Activated CD4-positive, CD25-positive, alpha-beta regulatory T cell treated with anti-CD3 and anti-CD28 coated beads, Interleukin-2, amount 50 U/mL, for 72 hours (primary cell): ENCODE measurements at places on chromosomes 6 and 20.

DNA sequence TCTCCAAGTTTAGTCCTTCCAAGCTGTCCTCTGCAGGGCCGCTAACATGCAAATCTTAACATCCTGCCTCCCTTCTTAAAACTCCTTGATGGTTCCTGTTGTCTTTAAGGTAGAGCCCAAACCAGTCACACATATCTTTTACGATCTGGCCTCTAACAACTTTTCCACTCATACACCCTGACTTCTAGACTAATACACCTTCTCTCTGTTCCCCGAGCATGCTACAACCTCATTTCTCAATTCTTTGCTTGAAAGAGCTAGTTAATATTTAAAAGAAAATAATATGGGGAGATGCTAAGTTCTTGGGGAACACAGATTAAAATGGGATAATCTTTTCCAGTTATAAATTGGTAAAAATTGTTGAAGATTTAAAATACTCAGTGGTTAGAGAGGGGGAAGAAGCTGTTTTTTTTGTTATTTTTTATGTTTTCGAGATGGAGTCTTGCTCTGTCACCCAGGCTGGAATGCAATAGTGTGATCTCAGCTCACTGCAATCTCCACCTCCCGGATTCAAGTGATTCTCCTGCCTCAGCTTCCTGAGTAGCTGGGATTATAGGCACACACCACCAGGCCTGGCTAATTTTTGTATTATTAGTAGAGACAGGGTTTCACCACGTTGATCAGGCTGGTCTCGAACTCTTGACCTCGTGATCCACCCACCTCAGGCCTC lies 250.7 kb downstream of the MAFB start:
- DNase-seq, result no peak

DNA sequence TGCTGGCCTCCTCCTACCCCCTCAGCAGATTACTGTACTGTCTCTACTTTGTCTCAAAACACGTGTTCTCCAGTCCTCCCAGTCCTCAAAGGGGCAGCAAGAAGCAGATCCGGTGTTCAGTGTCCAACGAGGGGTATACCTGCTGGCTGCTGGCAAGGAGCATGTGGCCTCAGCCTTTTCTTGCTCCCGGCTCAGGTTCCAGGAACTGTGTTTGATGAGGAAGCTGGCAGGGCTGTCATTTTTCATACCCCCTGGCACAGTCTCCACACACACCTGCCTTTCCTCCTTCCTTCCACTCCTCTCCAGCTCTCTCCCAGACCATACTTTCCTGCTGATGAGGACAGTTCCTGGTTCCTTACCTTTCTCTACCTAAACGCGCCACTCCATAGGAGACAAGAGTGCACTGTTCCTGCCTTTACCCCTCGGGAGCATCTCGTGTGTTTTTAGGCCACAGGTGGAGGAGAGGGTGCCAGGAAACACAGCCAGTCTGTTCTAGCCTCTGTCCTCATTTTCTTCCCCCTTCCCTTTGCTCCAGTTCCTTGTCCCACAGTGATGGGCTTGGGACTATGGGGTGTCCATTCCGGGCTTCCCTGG lies 77.2 kb downstream of the SSR1 start:
- DNase-seq, result no peak

GRCh38 chr20:45581702-45582101 lies 2.6 kb upstream of the WFDC8 start:
- no peak for DNase-seq

- no peak for DNase-seq
Observed at GRCh38 chr20:37726971-37727956, 33.4 kb downstream of the CTNNBL1 start.

GRCh38 chr20:36074983-36075382 lies 79.6 kb upstream of the EPB41L1 start:
- no peak for DNase-seq
